NCI-H187 (cell line): ENCODE measurements at places on chromosomes 2 and 18.

- DNase-seq: no peak
Observed at GRCh38 chr2:17470855-17471641, 47.2 kb downstream of the RAD51AP2 start.

- peak; percentile 78 for DNase-seq
Observed at GRCh38 chr18:44679056-44679913, 1.4 kb upstream of the SETBP1 start.

DNA sequence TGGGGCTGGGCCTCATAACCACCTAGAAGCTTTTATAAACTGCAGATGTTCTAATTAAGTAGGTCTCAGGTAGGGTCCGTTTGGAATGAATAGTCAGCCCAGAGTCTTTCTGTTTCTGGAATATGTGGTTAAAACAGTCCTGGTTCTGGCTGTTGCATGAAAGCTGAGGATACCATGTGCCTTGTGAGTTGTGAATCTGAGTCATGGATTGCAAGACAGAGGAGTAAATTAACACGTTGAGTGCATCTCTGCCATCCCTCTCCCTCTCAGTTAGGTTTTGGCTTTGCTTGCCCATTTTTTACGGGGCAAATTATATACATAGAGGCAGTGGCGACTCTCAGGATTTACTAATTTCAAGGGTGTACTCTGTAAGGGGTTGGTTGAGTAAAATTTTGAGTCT, 59.1 kb downstream of the NCK2 start:
- no peak for DNase-seq

GRCh38 chr2:6883448-6884122, 6.0 kb downstream of the RSAD2 start:
- no peak for DNase-seq

DNA sequence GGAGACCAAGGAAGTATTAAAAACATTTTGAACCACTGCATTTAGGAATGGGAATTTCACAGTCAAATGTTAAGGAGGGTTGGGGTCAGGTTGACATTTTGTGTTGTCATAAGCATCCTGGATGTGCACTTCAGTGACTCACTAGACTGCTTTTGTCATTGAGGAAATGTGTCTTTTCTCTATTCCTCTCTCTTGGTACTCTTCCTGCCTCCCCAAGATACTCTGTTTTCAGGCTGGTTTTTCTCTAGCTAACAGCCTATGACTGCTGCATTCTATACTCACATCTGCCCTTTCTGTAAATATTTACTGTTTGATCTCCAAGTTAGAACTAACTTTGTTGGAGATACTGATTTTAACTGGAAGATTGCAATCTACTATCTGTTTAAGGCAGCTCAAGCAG, 23.4 kb downstream of the XRCC5 start:
- no peak for DNase-seq

DNA sequence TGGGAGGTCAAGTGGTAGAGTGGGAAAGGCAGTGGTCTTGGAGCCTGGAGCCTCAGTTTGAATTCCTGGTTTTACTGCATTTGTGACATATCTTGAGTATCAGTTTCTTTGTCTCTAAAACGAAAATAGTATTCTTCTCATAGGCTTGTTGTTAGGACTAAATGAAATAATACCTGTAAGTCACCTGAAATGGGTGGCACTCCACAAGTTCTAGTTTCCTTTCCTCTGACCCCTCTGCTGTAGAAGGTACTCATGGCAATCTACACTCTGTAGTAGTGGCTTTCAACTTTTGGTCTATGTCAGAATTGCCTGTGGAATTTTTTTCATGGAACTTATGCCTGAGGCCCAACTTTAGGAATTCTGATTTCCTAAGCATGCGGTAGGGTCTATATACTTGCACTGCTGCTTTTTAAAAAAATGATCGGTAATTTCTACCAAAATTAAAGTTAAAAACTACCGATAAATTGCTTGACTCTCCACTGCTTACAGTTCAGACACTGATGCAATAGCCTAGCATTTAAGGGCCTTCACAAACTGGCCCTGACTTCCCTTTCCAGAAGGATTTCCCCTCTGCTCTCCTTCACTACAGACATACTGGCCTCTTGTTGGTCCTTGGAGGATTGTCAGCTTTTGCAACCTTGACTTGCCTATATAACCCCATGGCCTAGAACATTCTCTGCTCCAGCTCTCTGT, 47.2 kb downstream of the PLEK start:
- no peak for DNase-seq

DNA sequence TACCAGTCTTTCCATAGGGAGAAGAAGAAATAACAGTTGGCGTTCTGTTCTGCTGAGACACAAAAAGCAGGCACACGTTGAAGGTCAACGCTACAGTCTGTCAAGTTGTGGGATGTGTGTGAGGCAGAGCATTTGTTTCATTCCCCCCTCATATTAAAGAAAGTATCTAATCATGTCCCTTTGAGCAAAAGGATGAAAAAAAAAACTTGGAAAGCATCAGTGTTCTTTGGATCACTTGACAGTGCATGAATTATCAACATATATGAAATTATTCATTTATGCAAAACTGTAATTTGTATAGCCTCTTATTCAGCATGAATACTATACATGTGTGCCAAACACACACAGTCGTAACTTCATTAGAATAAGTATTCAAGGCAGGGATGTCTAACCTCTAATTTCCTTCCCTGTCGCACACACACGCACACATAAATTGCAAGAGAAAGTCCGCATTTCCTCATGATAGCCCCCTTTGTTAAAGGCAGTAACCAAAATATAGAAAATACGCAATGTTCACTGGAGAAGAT, 228.6 kb downstream of the RND3 start:
- DNase-seq: no peak

DNA sequence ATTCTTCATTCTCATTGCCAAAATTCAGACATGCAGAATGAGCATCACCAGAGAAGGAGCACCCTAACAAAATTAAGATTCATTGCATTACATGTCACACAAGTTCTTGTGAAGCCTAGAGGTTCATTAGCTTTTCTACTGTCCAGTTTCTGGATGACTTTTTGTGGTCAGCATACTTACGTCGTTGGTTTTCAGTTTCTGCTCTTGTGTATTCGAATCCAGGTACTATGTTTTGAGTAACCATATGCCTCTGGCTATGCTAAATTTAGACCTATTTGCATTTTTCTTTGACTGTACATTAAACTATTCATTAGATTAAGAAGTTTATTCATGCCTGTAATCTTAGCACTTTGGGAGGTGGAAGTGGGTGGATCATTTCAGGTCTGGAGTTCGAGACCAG, 251.3 kb downstream of the PARD3B start:
- no peak for DNase-seq

DNA sequence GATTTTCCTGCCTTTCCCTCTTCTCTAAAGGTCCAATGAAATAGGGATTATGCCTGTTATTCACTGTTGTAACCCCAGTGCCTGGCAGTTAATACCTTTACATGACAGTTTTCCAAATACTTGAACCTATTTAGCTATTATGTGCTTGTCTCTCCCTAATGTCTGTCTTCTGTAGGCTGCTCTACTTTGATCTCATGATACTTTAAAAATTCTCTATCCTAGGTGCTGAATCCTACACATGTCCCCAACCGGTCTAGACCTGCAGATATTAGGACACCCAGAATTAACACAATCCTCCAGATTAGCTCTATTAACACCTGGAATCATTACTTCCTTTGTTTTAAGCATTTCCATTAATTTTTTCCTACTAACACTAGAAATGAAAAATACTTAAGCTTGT, 7.3 kb downstream of the CEBPZ start:
- no peak for DNase-seq

GRCh38 chr2:218079943-218080913, 11.2 kb downstream of the RUFY4 start:
- no peak for DNase-seq

- no peak for DNase-seq
Observed at GRCh38 chr2:240558236-240558761, 511 bp upstream of the ANKMY1 start.

GRCh38 chr2:190435031-190435670, 27.0 kb downstream of the MFSD6 start:
- no peak for DNase-seq

DNA sequence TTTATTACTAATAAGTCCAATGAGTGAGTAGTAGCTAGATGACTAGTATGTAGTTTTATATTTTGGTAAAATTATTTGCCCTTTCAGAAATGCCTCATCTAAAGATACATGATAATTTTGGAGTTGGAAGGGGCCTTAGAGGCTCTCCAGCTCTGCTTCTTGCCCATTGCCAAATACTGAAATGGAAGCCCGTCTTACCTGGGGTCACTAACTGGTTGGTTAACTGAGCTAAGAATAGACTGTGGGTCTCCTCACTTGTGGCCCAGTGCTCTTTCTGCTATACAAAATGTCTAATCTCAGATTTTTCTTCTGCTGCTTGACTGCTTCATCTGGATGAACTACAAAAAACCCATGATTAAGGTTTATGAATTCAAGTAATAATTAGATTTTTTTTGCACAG, 67.1 kb downstream of the CLIP4 start:
- DNase-seq: no peak

- no peak for DNase-seq
Observed at GRCh38 chr18:34729740-34730355, 19.8 kb downstream of the DTNA start.

DNA sequence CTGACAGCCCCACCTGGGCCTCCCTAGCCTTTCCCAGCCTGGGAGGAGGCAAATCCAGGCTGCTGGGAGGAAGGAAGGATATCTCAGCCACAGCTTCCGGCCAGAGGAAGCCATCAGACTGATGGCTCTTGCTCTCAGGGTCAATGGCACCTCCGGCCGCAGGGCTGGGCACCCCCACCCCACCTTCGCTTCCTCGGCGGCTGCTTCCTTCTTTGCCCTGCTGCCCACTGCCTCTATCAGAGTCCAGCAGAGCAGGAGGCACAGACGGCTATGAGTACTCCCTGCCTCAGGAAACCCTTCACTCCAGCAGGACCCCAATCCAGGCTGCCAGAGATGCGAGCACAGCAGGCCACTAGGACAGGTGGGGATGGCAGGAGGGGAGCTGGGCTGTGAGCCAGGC, 3.3 kb downstream of the SEMA4C start:
- no peak for DNase-seq

DNA sequence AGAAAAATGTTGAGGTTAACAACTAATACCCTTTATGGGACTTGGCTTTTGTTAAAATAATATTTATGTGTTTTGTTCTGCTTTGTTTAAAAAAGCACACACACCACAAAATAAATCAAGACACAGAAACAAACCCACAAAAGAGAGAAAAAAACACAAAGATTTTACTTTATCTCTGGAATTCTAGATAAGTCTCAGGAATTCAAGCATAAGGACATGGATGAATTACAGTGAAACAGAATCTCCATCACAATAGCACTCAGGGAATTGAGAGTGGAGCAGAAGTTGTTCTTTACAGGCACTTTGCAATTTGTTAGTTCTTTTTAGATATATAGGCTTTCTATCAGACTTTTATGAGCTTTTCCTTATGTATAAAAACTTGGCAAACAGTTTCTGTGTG, 360.9 kb upstream of the ZC3H15 start:
- DNase-seq: no peak

- DNase-seq: no peak
Observed at GRCh38 chr18:55189972-55190371, 230.7 kb upstream of the CCDC68 start.

DNA sequence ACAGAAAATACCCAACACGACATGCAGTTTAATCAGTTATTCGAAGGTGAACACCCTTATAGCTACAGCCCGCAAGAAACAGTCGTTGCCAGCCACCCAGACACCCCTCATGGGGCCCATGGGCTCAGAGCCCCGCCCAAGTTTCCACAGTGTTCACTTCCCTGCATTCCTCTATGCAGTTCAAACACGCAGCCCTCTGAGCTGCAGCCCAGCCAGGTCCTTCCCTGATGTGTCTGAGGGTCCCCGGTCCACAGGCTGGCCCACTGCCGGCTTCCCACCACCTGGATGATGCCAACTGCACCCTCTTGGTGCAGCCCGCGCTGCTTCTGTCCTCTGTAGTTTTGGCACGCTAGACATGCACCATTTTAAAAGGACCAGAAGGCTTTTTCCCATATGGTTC, 87.4 kb downstream of the ZNF516 start:
- DNase-seq: no peak

DNA sequence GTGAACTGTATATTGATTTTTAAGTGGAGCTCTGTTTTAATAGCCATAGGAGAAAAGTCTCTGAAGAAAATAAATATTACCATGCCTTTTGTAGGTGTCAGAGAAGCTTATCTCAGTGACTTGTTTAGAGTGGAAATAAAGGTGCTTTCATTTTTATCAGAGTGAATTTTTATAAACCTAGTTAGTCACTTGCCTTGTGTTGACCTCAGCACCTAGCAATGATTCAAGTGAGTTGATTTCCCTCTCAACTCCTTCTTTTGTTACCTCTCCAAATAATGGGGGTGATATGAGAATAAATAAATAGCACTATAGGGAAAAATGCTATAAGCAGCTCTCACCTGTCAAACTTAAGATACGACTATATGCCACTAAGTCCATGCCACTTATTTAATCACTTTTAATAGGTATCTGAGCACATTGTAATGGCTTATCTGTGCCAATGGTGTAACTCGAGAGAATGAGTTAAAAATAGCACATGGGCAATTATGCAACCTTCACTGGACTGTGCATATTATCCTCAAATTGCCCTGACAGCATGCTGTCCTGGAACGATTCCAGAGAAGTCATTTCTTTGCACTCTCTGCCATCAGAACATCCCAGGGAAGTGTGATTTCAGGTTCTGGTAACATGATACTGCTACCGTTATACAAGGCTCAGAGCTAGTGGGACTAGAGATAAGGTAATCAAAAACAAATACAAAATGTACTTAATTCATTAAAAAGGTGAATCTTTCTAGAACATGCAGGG, 290.8 kb downstream of the CCDC85A start:
- peak; percentile 68 for DNase-seq

GRCh38 chr2:19669559-19669958, 232.2 kb downstream of the TTC32 start:
- DNase-seq: no peak

DNA sequence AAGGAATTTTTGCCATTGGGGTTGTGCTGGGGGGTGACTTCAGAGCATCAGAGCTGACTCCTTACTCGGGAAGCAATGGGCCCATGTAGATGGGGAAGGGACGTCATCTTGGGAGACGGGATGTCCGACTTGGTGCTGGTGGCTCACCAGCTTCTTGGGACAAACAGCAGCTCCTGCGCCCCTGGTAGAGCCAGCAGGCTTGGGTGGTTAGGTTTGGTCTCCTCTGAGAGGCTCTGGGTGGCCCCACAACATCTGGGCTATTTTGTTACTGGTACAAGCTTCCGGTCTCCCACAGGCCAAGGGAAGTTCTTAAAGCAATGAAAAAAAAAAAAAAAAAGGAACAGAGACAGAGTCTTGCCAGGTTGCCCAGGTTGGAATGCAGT, 1.8 kb downstream of the NGEF start:
- no peak for DNase-seq

GRCh38 chr2:200451511-200451910, 58.4 kb downstream of the KCTD18 start:
- DNase-seq: no peak

DNA sequence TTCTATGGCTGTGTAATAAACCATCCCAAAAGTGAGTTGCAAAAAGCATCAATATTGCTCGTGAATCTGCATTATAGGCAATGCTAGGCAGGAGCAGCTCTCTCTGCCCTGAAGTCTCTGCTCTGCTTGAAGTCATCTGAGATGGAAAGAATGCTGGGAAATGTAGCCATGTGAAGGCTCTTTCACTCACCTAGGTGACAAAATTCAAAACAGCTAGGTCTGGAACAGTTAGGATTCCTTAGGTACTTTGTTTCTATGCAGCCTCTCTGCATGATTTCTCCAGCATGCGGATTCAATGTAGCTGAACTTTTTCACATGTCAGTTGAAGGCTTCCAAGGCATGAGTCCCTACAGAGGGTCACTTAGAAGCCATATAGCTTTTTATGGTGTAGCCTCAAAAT, 1383.7 kb downstream of the LRP1B start:
- DNase-seq: no peak

- no peak for DNase-seq
Observed at GRCh38 chr2:11009891-11010290, 98.2 kb downstream of the KCNF1 start.

GRCh38 chr2:162416446-162416845, 72.5 kb downstream of the GCA start:
- no peak for DNase-seq
